ENCODE measurements at places on chromosomes 7 and 10.

DNA sequence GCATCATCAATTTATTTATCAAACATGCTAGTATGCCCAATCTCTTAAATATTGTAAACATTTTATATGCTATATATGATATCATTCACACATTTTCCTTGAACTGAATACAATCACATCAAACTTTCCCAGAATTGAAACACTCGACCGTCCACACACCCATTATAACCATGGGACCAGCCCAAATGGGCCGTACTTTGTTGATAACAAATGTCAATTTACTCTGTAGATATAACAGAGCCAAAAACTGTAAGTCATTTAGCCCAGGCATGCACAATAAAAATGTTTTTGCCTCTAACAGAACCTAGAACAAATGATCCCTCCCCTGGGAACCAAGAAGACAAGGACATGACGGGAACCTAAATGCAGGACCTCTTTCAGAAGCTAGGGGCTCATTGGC lies 683 bp upstream of the ANKRD22 start:
- no peak for DNase-seq

GRCh38 chr7:20030417-20030816 lies 186.8 kb downstream of the MACC1 start:
- DNase-seq, result no peak

DNA sequence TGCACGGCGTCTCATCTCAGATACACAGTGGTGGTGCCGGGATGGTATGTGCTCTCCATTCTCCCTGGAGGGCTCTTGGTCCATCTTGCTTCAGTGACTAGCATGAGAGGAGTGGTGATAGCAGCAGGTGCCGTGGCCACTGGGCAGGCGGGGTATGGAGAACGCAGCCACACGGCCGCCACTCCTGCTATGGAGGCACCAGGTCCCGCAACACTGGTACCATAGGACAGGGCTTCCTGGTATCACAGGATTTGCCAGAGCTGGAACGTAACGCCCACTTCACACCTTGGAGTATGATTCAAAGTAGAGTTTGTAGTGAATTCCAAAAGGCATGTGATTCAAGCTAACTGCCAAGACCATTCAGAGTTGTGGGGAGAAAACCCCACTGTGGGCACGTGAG lies 284.1 kb downstream of the DPP6 start:
- DNase-seq, result no peak

GRCh38 chr10:89185658-89186057 lies 21.5 kb downstream of the CH25H start:
- DNase-seq, result no peak

DNA sequence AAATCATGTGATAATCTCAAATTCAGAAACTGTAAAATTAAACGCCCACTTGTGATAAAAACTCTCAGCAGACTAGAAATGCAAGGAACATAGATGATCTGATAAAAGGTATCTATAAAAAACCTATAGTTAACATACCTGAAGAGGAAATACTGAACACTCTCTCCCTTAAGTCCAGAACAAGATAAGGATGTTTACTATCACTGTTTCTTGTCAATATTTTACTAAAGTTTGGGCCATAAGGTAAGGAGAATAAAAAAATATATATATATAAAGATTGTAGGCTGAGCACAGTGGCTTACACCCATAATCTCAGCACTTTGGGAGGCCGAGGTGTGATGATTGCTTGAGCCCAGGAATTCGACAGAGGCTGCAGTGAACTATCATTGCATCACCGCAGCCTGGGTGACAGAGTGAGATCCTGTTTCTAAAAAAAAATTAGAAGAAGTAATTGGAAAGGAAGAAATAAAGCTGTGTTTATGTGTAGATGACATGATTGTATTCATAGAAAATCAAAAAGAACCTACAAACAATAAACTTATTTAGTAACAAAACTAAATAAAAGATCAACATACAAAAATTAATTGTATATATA lies 28.4 kb downstream of the MPLKIP start:
- no peak for DNase-seq

DNA sequence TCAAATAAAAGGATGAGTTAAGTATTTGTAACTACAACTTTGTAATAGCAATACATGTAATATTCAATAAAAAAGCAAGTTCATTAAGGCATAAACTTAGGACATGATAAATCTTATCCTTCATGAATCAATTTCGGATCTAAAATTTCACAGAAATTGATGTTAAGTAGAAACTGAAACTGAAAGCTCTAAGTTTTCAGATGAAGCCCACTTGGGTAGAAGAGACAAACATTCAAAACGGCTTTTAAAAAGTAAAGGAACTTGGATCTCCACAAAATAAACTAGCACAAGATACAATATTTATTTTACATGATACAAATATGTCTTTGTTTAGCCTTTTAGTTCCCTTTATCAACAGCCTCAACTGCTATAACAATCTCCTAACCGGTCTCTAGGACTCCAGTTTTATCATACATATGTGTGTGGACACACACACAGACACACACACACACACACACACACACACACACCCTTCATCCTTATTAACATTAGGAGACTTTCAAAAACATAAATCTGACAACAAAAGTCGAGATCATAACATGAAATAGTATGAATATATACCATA lies 83.7 kb downstream of the USP6NL start:
- DNase-seq, result no peak

GRCh38 chr7:6419310-6419773 lies 28.4 kb downstream of the DAGLB start:
- DNase-seq, result no peak

GRCh38 chr10:89398003-89398749 lies 5.8 kb downstream of the IFIT1 start:
- DNase-seq, result no peak

GRCh38 chr7:128446306-128446705 lies 9.4 kb upstream of the HILPDA start:
- DNase-seq, result no peak

GRCh38 chr7:49797987-49798660 lies 24.7 kb downstream of the VWC2 start:
- DNase-seq, result no peak

DNA sequence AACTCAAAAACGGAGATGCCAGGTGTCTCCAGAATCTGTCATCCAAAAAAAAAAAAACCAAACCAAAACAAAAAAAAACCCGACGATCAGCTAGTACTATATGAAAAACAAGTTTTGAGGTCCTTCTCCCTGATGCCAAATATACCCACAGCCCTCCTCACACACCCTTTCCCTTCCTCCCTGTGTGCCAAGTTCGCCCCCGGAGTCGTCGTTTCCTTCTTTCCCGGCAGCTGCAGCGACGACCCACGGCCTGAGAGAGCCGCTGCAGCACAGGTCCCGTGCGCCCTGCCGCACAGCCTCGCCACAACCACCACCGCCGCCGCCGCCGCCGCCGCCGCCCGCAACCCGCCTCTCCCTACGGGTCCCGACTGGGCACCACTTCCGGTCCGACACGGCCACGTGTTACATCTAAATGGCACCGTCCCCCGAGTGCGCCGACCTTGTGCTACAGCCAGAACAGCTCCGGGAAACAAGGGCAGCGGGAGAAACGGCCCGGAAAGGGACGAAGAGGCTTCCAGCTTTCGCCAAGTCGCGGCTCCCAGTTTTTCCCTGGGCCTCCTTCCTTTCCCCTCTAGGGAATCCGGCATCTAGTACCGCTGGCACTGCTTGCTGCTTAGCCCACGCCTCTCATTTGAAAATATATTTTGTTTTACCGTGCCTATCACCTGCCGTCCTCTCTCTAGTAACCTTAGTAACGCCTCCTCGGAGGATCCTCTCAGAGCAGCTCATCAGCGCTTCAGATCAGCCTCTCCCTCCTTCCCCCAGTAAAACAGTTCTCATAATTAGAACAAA lies at the start of gene FRA10AC1:
Gene FRA10AC1, minus strand, starts transcription at position 383 of the 792 bp plus-strand sequence. CDS start 2,486 bp downstream, outside the sequence.
- peak; percentile 91 for DNase-seq

DNA sequence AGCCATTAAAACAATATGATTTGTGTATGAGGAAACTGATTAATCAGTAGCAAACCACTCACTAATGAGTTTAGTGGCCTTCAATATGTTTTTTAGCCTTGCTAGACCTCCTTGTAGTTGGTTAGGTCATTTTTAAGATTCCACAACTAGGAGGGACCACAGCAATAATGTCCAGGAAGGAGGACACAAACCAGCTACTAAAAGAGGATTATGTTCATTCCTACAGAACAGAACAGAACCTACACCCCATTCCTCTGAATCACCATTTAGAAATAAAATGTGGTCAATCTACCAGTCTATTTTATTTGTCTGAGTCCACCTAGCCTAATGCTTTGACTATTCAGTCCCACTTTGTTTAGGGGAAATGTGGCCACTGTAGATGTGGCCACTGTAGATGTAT lies 226.3 kb downstream of the GLI3 start:
- DNase-seq, result no peak

DNA sequence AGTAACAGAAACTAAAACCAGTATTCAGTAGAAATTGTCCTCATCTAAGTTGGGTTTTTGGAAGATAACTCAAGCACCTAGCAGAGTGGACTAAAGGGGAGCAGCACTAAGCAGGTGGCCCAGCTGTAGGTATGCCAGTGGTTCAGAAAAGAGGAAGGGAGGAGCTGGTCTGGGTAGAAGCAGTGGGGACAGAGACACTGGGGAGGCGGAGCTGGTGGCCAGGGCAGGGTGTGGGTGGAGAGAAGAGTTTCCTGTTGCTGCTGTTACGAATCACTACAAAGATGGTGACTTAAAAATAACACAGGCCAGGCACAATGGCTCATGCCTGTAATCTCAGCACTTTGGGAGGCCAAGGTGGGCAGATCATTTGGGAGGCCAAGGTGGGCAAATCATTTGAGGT lies 136.2 kb downstream of the WDR11 start:
- no peak for DNase-seq

- no peak for DNase-seq
Observed at GRCh38 chr10:18179891-18180290, 39.7 kb downstream of the CACNB2 start.

DNA sequence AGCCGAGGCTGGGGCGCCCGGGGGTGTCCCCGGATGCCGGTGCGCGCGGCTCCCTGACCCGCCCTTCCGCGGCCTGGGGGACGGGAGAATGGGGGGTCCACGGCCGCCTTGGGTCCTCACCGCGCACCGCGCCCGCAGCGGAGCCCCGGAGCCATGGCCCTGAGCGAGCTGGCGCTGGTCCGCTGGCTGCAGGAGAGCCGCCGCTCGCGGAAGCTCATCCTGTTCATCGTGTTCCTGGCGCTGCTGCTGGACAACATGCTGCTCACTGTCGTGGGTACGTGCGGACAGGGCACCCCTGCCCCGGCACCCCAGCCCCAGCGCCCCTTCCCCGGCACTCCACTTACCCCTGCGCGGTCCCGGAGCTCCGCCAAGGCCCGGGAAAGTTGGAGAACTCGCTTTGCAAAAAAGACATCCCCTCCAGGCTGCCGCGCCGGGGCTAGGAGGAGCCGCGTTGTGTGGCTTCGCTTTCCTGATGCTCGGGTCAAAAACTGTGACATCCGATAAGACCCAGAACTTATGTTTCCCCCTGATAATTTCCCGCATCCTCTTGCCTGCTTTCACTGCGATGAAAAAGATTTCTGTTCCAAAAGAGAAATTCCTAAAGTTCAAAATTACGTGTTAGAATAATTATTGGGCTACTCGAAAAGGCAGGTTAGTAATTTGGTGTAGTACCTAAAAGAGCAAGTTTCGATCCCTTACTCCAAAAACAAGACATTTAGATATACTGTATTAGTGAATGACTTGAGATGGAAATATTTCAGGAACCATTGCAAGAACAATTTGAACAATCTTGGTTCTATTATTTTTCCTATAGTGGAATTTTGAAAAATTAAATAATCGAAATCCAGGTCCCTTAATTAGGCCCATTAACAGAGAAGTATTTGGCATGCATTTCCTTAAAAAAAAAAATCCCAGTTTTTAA lies 888 bp downstream of the SLC18A2 start:
- DNase-seq, result no peak

DNA sequence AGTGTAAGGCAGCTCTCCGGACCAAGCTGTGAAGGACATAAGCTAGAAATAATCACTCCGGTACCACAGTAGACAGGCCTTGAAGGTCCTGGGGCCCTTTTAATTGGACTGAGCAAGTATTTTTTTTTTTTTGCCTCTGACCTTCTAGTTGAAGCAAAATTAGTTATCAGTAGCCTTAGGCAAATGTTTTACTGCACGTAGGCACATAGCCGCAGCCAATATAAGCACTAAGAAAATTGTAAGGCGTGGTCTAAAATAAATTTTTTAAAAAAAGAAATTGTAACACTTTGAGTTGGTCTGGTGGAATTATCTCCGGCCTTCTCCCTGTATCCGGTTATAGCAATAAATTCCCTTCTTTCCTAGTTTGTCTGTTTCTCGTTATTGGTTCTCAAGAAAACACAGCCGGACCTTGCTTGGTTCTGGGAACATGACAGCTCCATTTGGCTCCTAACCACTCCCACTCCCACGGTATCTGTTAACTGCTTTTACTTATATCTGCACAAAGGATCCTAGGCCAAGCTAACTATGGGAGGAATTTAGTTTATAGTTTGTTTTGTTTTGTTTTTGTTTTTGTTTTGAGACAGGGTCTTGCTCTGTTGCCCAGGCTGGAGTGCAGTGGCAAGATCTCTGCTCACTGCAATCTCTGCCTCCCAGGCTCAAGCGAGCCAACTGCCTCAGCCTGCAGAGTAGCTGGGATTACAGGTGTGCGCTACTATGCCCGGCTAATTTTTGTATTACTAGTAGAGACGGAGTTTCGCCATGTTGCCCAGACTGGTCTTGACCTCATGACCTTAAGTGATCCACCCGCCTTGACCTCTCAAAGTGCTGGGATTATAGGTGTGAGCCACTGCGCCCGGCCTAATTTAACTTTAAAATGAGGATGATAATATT lies 124.4 kb upstream of the KIF5B start:
- DNase-seq, result no peak

DNA sequence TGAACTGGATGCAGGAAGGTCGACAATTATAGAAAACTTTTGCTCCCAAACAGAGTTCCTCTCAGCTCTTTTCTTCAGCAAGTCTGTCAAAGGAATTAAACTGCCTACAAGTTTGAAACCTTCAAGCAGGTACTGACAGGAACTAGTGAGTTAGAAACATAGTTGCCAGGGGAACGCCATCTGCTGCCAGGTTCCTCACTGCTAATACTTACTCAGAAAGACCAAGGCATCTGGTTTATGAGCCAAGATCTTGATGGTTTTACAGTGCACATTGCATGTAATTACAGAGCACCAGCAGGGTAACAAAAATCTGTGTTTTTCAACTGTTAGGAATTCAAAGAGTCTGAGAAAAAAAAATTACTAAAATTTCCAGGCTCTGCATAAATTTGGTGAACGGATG lies 300.0 kb upstream of the NRG3 start:
- no peak for DNase-seq

DNA sequence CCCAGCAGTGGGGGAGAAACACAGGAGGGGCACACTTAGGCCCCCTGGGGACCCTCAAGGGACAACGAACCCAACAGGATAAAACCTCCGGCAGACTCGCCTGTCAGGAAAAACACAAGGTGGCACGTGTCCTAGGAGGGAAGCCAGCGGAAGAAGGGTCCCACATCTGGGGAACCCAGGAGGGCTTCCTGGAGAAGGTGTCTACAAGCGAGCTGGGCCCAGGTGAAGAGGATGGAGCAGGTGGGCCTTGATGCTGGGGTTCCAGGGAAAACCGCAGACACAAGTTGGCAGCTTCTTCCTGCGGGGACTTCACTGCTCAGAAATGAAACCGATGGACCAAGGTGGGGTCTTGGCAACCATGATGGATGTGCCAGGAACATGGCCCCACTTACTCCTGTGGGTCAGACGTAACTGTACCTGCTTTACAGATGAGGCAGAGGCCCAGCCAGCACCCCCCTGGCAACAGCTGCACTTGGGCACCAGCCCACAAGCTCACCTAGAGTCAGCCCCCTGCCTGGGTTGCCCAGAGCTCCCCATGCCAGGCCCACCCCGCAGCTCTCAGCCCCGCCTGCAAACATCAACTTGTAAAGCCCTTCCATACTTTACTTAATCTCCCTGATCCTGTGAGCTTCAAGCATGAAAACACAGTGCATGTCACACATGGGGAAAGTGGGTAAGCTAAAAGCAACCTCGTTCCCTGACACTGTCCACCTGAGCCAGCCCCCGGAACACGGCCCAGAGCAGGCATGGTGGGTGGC lies 225.0 kb downstream of the ELFN1 start:
- DNase-seq, result no peak
